HTR-8/SVneo (cell line): ENCODE measurements at places on chromosomes 3 and 15.

DNA sequence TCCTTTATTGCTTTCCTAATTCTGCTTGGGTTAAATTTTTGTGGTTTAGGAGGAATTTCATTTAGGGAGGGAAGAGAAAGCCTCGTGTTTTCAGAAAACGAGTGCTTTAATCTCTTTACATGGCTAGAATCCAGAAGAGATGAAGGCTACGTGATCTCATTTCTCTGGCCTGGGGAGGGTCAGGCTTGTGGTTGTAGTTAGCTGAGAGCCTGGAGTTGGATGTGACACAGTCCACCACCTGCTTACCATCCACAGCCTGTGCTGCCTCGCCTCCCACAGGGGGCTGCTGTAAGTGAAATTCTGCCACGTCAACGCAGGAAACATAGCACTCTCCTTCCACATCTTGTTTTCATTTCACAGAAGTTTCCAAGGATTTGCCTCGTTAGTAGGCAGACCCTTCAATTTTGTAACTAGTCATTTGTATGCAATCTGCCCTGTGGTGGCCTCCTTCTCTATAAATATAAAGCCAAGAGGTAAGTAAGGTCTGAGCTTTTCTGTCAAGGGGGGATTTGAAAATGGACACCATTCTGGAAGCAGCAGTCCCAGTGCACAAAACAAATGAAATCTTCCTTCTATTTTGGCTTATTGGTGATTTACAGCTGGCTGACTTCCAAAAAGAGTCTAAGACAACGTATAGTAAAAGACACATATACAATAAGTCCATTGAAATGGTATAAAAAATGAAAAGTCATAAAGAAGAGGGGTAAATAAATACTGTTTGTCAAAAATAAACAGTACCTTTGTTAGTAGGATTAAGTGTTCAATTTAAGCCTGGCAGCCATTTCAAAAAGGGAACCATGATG lies 3.4 kb downstream of the GXYLT2 start:
- DNase-seq: peak; percentile 66

DNA sequence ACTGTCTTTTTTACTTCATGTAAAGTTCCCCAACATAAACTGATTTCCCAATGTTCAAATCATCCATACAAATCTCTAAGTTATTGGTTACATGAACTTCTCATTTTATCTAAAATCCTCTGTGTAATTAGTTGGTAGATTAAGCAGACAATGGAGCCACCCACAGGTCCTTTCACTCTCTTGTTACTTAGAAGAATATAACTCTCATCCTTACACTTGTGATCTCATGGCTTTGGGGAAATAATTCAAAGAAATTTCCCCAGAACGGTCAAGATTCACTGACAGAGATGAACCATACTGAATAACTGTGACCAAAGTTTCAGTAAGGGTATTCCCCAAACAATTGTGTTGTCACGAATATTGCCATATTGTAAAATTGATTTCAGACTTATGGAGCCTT lies 1102.6 kb upstream of the EPHA6 start:
- DNase-seq: no peak

GRCh38 chr15:89143503-89144162 lies 55.4 kb downstream of the ABHD2 start:
- DNase-seq: no peak

DNA sequence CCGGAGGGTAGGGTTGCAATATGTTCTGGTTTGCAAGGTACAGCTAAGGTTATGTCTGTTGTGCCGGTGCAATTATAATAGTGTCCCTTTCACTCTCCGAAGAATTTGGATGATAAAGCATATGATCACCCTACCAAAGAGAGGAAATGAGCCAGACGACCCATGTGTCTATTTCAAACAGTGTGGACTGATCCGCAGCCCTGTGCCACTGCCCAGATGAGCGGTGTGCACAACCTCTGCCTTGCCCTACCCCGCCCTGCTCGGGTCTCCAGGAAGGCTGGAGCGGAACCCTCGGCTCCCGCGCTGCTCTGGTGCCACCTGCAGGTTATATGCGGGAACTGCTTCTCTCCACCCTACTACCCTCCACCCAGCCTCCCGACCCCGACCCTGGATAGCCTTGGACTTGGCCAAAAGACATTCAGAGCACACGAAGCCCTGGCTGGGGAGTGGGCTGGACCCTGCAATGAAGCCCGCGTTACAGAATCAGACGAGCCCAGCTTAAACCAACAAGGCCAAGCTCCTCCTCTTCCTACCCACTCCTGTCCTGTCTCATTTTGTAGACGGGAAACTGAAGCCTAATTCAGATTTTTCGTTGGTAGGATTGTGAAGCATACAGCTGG lies 68.4 kb upstream of the CHRNB4 start:
- peak; percentile 65 for DNase-seq

GRCh38 chr15:91895051-91895450 lies 41.5 kb downstream of the SLCO3A1 start:
- DNase-seq: no peak

GRCh38 chr3:73225146-73225855 lies 163.8 kb downstream of the EBLN2 start:
- DNase-seq: no peak

DNA sequence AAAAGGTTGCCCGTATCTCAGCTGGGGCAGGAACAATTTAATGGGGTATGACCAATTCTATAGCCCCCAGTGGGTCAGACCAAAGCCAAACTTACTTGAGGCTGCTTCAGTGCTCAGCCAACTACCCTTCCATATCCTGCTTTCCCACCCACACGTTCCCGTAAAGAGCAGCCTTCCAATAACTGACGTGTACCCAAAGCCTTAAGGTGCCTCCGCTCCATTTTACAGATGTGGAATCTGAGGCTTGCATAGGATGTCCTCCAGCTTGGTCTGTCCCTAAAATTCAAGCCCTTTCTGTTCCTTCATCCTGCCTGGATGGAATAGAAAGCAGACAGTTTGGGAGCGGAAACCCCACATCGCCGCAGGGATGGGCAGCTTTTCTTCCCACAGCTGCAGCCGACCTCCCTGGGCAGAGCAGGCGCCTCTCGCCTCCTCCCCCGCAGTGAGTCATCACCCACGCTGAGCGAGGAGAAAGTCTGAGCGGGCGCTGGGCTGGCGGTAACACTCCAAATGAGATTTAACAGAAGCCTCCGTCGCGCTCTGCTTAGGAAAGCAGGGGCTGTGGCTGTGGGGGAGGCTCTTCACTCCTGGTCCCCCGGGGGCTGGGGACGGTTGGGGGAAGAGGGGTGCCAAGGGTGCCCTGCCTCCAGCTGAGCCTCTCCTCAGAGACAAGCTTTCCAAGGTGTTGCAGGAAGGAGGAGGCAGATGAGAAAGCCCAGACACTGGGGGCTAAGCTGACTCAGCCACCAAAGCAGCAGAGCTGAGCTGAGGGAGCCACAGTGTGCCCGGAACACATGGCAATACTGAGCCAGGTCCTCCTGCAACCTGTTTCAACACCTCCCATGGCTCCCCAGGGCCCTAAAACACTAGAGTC lies 57.8 kb upstream of the HRH1 start:
- DNase-seq: peak; percentile 91

DNA sequence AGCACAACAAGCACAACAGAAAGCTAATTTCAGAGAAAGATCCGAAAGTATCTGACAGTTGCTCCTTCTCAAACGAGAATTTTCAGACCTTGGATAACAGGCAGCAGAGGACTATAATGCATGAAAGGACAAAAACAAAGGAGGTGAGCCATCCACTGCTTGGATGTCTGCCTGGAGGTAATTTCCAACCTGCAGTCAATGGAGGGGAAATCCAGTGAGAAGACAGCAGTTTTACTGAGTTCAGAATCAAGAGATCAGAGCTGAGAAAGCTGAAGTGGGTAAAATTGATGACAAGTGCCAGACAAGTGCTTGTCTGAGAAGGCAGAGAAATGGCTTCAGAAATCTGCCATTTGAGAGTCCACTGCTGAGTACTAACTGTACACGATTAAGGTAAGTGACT lies 22.1 kb downstream of the UBE3A start:
- no peak for DNase-seq

GRCh38 chr3:100260081-100260684 lies 609 bp upstream of the TBC1D23 start:
- no peak for DNase-seq

DNA sequence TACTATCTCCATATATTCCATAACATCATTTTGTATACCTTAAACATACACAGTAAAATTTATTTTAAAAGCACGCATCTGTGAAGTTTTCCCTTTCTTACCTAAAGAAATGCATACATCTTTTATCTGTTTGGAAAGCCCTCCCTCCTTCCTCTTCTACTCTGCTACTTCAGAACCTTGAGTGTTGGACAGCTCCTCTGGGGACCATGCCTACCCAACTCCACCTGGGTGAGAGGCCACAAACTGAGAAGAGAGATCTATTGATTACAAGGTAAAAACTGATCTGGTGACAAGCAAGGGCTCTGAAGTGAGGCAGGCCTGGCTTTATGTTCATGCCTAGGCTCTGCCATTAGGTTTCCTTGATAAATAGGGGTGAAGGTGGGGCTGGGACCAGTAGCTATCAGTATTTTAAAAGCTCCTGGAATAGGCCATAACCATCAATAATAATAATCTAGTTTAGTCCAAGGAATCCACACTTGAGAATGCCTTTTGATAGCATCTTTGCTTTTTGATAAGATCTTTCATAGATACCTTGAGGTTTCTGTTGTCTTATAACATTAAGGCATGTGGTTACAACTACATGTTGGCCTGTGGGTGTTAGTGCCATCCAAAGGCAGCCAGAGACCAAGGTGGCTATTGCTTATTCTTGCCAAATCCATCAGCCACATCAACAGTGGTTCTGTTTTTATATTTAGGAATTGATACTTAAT lies 148.8 kb downstream of the KCNMB2 start:
- DNase-seq: no peak

DNA sequence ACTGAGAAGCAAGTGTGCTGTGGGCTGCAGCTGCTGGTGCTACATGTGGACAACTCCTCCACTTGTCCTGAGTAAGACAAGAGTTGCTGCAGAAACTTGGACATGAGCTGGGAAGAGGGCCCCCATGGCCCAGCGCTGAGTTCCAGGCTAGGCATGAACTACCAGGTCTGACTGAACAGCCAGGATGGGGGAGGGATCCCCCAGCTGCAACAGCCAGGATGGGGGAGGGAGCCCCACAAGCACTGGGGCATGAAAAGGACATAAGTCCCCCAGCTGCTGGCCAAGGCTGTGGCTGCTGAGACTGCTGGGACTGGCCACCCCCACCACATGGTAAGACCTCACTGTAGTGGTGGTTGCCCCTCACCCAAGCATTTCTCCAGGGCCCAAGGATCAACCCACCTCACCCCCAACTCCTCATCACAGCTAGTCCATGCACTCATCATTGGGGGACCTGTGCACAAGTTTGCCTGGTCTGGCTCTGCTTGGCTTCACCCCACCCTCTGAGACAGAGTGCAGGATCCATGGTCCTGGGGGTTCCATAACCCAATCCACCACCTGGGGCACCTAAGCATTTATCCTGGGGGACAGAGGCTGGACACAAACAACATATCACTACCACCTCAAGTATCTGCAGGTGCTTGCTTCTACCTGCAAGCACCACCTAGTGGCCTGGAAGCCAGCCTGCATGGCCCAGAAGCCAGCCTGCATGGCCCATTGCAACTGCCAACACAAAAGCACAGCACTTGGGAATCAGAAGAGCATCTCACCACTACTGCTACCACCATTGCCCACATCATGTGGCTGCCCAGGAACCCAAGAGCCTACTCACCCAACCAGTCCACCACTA lies 84.5 kb upstream of the STT3B start:
- no peak for DNase-seq

DNA sequence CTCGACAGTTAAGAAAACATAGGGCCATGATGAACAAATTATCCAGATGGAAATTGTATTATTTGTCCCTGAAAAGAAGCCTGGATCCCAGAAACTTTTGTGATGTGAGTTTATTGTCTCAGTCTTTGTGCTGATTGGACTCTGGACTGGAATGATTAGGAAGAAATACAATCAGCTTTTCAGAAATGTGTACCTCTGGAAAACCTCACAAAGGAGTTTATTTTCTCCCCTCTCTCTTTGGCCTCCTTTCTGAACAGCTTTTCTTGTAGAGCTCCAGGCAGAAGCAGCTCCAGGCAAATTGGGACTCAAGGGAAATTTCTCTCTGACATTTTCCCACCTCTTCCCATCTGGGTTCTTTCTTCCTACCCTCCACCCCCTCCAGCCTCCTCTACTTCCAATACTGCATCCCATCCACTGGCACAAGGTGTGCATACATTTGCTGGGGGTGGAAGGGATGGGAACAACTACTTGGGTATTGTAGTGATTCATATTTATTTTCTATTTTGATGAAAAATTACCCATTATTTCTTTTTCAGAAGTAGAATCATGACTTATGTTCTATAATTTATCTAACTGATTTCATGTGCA lies 119.7 kb downstream of the CD47 start:
- DNase-seq: no peak

- no peak for DNase-seq
These were observed 28.7 kb downstream of the RPN1 start for GRCh38 chr3:128621931-128622330.

DNA sequence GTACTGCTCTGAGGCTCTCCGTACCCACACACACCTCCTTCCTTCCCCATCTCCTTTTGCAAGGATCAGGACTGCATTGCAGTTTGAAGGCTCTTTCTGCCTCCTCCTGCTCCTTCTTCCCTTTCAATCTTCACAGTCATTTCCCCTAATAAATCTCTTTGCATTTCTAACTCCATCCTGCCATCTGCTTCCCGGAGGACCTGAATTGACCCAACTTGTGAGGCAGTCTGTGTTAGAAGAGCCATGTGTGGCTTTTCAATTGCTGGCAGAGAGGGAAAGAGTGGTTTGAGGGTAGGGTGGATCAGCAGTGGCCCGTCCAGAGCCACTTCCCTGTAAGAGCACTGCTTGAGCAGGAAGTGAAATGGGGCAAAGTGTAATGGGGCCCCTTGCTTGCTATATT lies 35.8 kb downstream of the ANAPC13 start:
- no peak for DNase-seq

DNA sequence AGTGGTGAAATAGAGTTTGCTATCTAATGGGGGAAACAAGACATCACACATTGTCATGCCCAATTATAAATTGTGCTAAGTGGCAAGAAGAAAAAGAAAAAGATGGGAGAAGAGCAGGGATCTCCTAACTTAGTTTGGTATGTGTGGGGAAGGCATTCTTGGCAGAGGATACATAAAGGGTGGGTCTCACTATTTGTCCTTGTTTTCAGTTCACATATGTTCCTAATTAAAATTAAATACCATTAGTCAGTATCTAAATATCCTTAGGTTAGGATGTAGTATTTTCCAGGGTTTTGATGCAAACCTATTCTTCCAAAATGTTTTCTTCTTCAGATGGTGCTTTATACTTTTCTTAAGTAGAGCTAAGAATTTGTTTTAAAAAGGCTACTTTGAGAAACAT lies 173.7 kb downstream of the B3GALNT1 start:
- DNase-seq: no peak
